Cardiac muscle cell (in vitro differentiated cells and primary cell): ENCODE measurements at places on chromosomes 3 and 15.

- no peak for DNase-seq
- no peak overlapping the region for H3K4me3 ChIP-seq
- no peaks in the 10 kb centered on the region for H3K36me3 ChIP-seq
- H3K27me3 ChIP-seq = no peaks in the 10 kb centered on the region
- no peaks in the 10 kb centered on the region for H3K4me1 ChIP-seq
- no peak overlapping the region for H3K27ac ChIP-seq
Observed at GRCh38 chr3:182412066-182412465, 381.2 kb upstream of the ATP11B start.

DNA sequence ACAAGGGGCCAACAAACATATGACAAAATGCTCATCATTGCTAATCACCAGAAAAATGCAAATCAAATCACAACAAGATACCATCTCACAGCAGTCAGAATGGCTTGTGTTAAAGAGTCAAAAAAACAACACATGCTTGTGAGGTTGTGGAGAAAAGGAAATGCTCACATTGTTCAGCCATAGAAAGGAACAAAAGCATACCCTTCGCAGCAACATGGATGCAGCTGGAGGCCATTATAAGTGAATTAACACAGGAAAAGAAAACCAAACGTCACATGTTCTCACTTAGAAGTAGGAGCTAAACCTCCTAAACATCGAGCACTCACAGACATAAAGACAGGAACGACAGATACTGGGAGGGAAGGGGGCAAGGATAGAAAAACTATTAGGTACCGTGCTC lies 678.4 kb upstream of the GRM7 start:
- DNase-seq = no peak
- H3K4me1 ChIP-seq = no peaks in the 10 kb centered on the region
- no peaks in the 10 kb centered on the region for H3K27me3 ChIP-seq

- no peaks in the 10 kb centered on the region for H3K36me3 ChIP-seq
- no peak overlapping the region for H3K4me3 ChIP-seq
- H3K4me1 ChIP-seq = peaks cover 12% of the 10 kb centered on the region
- H3K27ac ChIP-seq = no peak overlapping the region
- H3K27me3 ChIP-seq = no peaks in the 10 kb centered on the region
Observed at GRCh38 chr3:33173672-33174071, 44.9 kb downstream of the SUSD5 start.

- no peak for DNase-seq
- H3K27me3 ChIP-seq = no peaks in the 10 kb centered on the region
- no peak overlapping the region for H3K27ac ChIP-seq
- H3K4me3 ChIP-seq = no peak overlapping the region
Observed at GRCh38 chr15:65060641-65061397, 7.0 kb downstream of the RASL12 start.
